ENCODE measurements at places on chromosomes 4 and X.

DNA sequence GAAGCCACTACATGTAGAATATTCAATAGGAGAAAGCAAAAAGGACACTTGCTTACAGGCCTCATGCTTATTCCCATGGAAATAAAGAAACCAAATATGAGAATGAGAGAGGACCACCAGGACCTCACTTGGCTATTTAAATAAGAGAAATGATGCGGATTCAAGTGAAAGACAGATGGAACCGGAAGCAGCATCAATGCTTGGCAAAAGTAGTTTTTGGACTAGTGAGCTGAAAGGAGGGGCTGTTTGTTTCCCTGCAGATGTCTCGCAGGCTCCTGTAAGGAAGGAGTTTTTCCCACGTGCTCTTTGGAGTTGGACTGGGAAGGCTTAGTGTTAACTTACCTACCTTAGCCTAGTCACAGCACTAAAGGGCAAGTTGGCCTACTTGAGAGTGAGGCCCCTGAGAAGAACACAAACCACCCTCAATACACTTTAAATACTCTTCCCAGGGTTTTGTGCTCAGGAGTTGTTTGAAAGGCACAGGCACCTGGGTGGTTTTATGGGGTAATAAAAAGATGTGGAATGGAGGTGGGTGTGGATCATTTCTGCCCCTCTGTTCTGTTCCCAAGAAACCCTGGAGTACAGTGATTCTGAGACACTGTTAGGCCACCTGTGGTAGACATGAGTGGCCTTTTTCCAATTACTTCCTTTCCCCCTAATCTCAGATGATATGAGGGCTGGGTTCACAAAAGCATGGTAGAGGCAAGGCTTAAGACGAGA lies 113.3 kb upstream of the C1GALT1C1 start:
- no peak for DNase-seq

DNA sequence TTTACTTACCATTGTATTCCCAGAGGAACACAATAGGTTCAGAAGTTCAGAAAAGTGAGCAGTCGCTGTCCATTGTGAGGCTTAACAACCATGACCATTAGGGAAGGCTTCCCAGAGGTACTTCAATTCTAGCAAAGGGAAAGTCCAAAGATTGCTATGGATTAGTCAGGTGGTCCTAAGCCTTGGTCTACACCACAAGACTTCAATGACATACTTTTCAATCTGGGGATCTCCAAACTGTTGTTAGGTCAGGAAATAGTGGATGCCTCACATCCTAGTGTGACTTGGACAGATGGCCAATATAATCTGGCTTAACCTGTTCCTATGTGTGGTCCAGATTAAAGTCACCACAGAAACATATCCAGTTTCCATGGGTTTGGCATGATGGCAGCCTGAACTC lies 118.0 kb downstream of the SPCS3 start:
- no peak for DNase-seq

DNA sequence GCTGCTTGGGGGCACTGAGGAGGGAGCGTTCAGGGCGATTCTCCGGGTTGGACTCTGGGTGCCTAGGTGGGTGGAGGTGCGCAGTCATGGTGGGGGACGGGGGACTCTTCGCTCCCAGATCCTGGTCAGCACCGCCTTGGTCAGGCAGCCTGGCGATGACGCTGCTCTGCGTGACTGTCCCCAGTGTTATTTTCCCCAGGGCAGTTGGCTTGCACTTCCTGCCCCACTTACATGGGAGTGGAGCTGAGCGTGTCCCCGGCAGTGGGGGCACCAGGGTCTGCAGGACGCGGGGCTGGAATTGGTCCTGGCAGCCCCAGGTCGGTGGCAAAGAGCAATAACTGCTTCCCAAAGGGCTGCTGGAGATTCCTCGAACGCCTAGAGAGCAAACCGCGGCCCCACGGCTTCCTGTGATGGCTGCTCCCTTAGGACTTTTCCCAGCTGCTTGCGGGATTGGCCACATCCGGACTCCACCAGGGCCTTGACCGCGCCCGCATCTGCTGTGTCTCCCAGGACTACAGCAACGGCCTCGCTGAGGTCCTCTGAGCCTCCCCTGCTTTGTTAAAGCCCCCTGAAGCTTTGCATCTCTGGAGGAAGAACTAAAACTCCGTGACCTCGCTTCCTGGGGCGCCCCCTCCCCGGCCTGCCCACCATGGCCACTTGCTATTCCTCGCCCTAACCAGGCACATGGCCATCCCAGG lies 35.3 kb upstream of the GPR78 start:
- no peak for DNase-seq

- no peak for DNase-seq
These were observed 172.7 kb upstream of the IL15 start for GRCh38 chr4:141463678-141464077.

DNA sequence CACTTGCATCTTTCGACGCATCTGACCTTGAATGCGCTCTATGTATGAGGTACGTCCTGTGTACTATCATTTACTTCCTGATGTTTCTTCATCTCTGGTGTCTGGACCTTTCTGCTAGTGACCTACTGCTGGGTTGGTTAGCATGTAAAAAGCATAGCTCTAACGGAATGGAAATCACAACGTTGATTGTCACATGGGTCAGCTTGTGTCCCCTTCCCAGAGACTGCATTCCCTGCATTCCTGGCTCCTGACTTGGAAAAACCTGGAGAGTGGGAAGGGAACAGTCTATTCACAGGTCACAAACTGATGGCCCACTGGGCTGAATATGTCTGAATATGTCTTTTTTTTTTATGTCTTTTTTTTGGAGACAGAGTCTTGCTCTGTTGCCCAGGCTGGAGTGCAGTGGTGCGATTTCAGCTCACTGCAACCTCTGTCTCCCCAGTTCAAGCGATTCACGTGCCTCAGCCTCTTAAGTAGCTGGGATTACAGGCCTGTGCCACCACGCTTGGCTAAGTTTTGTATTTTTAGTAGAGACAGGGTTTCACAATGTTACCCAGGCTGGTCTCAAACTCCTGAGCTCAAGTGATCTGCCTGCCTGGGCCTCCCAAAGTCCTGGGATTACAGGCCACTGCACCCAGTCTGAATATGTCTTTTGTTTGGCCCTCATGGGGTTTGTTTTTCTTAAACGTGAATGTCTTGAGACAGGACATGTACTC lies 16.3 kb downstream of the LONRF3 start:
- no peak for DNase-seq

- no peak for DNase-seq
These were observed 14.6 kb downstream of the HMX1 start for GRCh38 chr4:8856835-8857621.

DNA sequence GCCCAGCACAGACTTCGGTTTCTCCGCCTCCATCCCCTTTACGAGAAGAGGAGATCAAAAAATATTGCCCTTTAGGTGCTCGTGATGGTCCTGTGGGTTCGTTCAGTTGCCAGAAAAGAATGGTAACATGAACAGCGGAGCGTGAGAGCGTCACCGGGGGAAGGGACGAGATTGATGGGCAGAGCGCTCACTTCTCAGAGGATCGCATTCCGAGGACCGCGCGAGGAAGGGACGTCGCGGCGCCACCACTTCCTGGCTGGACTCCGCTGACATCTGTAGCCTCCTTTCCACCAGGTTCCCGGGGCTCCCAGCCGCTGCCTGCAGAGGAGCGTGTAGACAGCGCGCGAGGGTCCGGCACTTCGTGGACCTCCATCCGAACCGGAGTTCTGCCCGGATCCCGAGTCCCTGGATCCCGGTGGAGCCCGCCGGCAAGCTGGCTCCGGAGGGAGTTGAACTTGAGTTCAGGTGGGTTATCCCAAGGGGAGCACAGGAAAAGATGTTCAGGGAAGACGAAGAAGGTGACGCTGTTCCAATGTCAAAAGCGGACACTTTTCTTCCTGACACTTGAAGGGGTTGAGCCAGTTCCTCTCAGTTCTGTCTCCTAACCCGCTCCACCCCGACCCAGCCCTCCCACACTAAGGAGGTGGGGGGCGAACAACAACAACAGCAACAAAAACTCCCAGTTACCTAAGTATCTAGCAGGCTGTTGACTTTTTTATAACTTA lies 484 bp downstream of the GALNTL6 start:
- no peak for DNase-seq

DNA sequence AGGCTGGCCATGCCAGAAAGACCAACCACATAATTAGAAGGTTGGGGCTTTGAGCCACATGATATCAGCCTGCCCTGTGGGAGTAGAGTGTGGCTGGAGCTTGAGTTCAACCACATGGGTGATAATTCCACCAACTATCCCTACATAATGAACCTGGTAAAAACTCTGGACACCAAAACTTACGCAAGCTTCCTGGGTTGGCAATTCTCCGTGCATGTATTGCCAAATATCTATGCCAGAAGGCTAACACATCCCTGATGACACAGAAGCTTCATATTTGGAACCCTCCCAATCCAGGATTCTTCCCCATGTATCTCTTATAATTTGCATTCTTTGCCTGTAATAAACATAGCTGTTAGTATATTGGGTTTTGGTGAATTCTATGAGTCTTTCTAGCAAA lies 68.2 kb downstream of the FUNDC1 start:
- no peak for DNase-seq

DNA sequence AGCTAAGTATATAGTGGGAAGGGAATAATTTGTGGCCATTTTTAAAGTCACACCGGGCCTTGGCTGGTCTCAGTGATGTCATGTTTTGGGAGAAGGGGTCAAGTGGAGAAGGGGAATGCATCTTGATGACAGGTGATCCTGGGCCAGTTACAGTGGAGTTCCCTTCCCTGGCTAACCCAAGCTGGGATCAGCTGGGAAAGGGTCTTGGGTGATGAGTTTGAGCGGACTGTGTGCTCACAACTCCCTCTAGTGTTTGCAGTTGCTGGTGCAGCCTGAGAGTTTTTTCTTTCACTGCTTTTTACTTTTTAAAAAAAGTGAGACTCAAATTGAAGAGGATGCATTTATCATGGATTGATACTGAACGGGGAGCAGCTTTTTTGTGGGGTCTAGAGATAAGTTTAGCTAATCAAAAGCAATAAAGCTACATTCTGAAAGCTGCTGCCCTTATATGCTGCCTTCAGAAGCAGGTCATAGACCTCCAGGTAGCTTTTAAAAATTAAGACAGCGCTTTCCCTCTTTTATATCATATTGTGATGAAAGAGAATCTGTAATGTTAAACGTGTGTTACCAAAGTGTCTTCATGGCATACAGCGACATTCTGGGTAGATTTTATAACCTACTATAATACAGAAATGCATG lies 164.7 kb downstream of the DCLK2 start:
- no peak for DNase-seq

DNA sequence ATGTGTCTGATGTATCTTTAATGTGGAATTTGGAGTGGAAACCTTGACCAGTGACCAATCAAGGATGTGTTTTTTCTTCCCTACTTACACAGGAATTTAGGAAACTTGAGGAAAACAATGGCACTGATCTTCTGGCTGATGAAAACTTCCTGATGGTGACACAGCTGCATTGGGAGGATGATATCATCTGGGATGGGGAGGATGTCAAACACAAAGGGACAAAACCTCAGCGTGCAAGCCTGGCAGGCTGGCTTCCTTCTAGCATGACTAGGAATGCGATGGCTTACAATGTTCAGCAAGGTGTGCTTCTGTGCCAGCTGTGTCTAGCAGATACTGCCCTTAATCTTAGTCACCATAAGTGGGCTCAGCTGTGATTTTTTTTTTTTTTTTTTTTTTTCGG lies 12.6 kb downstream of the TAF1 start:
- DNase-seq, result no peak

DNA sequence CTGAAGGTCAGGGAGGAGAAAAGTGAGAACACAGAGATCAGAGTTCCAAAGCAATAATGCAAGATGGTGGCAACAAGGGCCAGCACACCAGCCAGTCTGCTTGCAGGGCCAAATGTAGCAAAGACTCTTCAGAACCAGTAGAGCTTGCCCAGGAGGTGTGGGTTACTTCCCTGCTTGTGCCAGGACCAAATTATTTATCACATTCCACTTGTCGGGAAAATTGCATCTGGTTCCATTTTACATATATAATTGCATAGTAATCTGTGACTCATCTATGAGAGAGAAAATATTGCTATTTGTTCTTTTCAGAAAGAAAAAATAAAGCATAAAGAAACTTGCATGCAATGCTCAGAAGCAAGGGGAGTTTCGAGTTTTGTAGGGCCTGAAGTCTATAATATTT lies 41.4 kb downstream of the MAML3 start:
- no peak for DNase-seq

DNA sequence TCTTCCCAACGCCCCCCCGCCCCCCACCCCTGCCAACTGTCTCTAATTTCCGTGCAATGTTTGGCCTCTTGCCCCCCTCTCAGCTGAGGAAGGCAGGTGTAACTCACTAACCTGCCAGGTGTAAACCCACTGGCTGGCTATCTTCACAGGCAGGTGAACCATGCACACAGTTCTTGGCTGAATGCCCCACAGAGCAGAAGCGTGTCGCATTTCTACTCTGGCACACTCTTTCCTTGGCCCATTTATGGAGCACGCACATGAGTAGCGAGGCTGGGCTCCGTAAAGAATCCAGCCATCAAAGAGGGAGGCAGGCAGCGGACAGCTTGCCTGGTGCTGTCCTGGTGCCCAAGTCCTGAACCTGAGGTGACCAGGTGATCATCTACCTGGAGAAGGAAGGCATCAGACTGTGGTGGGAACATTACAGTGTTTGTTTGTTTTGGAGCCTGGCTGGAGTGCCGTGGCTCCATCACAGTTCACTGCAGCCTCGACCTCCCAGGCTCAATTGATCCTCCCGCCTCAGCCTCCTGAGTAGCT lies 39.2 kb upstream of the CRMP1 start:
- DNase-seq, result no peak

GRCh38 chr4:142353149-142353738 lies 492.9 kb downstream of the INPP4B start:
- DNase-seq, result no peak

GRCh38 chrX:23185951-23186350 lies 148.7 kb upstream of the PTCHD1 start:
- DNase-seq, result no peak

DNA sequence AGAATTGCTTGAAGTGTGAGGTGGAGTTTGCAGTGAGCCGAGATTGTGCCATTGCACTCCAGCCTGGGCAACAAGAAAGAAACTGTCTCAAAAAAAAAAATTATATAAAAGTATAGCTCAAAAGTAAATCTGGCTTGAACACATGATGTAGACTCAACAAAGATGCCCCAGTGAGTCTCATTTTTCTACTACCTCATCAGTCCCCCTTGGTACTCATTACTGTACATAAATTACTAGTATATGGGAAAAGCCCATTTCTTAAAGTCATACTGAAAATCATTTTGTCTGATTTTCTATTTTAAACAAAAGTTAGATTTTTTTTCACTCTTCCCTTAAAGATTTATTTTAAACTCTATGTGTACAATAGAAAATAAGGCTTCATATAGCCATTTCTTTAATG lies 39.2 kb downstream of the FAM241A start:
- no peak for DNase-seq

DNA sequence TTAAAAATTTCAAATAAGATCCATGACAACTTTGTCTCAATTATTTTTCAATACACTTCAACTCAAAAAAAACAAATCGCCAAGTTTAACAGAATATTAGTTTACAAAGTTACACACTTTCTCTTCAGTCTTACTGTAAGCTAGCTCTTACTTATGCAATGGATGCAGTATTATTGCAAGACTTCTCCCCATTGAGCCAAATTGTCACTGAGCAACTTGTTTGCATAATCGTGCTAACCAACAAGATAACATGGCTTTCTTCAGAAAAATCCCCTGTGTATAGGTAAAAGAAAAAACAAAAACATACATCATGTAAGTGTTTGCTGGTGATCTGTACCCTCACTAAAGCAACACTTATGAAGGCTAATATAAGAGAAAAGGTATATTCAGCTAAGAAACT lies 18.9 kb downstream of the DNAJB14 start:
- DNase-seq, result no peak

- no peak for DNase-seq
These were observed 740.6 kb upstream of the TENM3 start for GRCh38 chr4:181502611-181503010.
